ENCODE measurements at places on chromosomes 1 and 21. TPM values are rescaled to one million over a fixed set of nuclear protein-coding genes. Genes with fewer than 3 reads are reported as not detected.

- no peak for DNase-seq
Observed at GRCh38 chr1:38076455-38076854, 29.9 kb upstream of the POU3F1 start.

- DNase-seq = no peak
Observed at GRCh38 chr1:153578490-153578889, 12.8 kb upstream of the S100A2 start.

- peak; percentile 71 for DNase-seq
Observed at GRCh38 chr1:51622455-51622913, 5.6 kb downstream of the OSBPL9 start.

DNA sequence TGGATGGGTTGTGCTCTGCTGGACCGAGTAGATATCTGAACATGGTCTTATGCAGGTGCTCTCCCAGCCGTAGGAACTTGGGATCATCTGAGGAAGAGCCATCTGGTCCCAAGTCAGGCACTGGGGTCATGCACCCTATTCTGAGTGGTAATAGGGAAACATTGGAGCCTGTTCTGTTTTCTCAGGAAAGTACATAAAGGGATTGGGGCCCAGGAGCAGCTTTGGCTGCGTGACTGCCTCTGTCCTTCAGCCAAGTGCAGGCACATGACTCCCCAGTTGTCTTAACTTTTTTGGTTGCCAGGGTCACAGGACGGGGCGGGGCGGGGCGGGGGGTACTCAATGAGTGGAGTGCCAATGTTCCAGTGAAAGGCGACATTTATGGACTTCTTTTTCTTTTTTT lies 11.5 kb downstream of the PFKFB2 start:
- DNase-seq = no peak

- no peak for DNase-seq
Observed at GRCh38 chr1:190169311-190170067, 308.2 kb downstream of the BRINP3 start.

The SPRR1B gene
- total RNA-seq = not detected

The PLEKHN1 gene
- total RNA-seq = 1.9 TPM

The FAM167B gene
- 5.2 TPM for total RNA-seq
